ENCODE measurements at places on chromosomes 12 and 14.

DNA sequence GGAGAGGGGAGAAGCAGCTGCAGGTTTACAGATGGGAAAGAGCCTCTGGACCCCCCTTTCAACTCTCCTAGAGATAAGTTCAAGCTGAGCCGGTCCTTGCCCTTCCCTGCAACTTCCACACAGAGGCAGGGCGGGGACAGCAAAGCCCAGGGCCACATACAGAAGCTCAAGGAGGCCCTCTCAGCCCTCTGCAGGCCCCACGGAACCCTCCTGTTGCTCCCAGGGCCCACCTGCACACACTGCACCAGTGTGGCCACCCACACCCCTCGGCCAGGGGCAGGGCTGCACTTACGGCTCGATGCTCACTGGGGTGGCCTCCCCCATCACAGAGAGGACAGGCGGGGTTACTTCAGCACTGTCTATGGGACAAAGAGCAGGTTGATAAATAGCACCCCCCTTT is 13.0 kb upstream of the PNMA1 start:
- no peak for DNase-seq

- DNase-seq: peak; percentile 28
Observed at GRCh38 chr12:56836800-56837663, 73.9 kb downstream of the HSD17B6 start.

GRCh38 chr12:97573901-97574300 is 111.3 kb downstream of the RMST start:
- DNase-seq: no peak

DNA sequence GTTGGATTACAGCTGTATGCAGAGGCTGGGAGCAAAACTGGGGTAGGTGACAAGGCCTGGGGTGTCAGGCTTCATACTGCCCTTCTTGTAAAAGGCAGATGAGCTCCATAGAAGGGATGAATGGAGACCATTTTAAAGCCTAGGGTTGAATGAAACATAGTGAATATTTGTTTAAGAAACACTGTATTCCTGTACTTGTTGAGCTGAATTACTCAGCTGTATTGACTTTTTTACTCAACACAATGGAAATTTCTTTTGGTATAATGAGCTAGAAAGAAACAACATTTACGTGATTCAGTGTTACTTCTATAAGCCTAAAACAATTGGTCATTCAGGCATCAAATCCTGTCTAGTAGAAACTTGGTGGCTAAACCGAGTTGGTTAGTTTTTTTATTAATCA is 14.1 kb downstream of the ATP6V0A2 start:
- no peak for DNase-seq

DNA sequence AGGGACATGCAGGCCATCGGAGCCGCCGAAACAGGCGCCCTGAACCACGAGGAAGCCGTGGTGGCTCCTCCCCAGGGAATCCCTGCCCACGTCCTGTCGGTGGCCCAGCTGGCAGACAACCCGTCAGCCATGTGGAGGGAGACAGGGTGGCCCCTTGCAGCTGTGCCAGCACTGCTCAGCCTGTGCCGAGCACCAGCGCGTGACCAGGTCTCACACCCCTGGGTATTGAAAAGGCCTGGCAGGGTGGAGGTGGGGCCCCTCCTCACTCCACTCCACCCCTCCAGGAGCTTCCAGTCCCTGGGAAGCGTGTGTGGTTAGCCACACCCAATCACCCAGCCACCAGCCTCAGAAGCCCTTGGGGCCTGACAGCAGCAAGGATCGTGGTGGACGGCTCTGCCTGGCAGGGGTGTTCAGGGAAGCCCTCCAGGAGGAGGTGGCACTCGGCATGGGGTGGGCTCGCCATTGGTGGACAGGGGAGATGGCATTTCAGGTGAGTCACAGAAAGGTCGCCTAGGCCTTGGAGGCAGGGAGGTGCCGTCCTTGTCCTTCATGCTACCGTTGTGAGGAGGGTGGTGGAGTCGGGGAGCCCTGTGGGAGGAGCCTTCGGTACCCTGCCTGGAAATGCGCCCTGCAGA is 12.3 kb upstream of the DLK1 start:
- no peak for DNase-seq

- no peak for DNase-seq
Observed at GRCh38 chr12:46050805-46051204, 60.4 kb upstream of the SCAF11 start.

GRCh38 chr12:103441437-103442181 is 54.2 kb downstream of the C12orf42 start:
- DNase-seq: no peak

GRCh38 chr14:21040370-21040925 is 1.7 kb upstream of the RNASE7 start:
- no peak for DNase-seq

DNA sequence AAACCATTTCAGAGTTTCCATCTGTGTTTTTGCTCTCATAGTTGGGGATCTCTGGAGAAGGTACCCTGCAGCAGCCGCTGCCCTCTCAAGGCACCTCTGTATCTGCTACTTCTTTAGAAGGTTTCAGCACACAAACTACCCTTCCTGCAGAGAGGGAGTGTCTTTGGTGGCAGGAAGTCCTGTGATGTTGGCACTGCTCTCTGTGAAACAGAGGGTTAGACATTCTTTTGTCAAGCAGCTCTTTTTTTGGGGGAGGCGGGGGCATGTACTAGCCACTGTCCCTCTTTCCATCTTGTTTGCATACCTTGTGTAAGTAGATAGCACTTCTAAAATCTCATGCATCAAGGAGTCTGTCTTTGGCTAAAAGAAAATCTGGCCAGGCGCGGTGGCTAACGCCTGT is 352.6 kb downstream of the BMP4 start:
- no peak for DNase-seq

- no peak for DNase-seq
Observed at GRCh38 chr14:74240794-74241651, 1.8 kb downstream of the VSX2 start.

GRCh38 chr12:55044135-55044534 is 24.4 kb downstream of the NEUROD4 start:
- no peak for DNase-seq

DNA sequence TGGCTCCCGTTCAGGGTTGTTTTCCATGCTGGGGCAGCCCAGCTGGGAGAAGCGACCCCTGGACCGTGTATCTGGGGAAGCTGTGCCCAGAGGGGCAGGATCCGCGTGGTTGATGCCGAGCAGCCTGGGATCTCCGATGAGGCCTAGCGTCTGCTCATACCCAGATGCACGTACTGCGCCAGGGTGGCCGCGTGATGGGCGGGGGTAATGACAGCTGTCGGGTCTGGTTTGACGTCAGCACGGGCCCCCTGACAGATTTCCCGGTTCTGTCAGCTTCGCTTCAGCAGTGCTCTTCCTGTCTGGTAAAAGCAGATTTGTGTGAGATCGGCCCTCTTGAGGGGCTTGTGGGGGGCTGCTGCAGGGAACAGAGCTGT is 147.3 kb downstream of the TSPAN9 start:
- DNase-seq: no peak

DNA sequence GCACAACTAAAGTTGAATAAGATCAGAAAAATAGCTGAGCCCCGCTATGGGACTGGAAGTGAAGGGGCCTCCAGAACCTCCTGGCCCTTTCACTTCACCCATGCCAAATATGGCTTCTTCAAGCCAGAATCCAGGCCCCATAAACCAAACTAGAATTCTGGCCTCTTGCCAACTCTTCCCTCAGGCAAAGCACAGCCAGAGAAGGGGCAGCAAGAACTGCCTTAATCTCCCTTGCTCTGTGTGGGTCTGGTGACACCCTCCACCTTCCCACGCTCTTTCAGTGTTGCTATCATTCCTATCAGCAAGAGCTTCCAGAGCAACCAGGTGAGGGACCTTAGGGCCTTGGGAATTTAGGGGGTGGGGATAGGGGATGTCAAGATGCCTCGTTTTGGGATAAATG is 3.1 kb upstream of the PNMA1 start:
- DNase-seq: no peak

DNA sequence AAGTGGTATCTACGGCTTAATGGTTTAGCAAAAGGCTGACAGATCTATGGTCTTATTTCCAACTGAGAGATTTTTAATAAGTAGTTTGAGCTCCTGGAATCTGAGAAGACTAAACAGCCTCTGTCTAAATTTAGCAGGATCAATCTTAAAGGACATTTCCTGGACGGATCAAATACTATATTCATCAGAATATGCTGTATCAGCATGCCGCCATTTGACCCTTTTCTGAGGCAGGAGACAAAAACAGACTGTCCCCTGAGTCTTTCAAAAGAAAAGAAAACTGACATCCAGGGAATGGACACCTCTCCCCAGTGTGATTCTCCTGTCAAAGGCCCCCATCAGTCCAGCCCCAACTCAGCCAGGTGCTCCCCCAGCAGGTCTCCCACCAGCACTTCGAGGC is 443.7 kb downstream of the GXYLT1 start:
- no peak for DNase-seq

DNA sequence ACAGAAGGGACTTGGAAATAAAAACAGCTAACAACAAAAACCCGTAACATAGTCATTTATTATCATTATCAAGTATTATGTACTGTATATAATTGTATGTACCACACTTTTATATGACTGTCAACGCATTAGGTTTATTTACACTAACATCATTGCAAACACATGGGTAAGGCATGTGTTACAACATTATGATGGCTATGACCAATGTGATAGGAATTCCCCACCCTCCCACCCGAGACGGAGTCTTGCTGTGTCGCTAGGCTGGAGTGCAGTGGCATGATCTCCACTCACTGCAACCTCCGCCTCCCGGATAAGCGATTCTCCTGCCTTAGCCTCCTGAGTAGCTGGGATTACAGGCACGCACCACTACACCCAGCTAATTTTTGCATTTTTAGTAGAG is 82.6 kb downstream of the ERC1 start:
- no peak for DNase-seq

GRCh38 chr12:117986705-117987469 is 18.1 kb upstream of the KSR2 start:
- DNase-seq: no peak

DNA sequence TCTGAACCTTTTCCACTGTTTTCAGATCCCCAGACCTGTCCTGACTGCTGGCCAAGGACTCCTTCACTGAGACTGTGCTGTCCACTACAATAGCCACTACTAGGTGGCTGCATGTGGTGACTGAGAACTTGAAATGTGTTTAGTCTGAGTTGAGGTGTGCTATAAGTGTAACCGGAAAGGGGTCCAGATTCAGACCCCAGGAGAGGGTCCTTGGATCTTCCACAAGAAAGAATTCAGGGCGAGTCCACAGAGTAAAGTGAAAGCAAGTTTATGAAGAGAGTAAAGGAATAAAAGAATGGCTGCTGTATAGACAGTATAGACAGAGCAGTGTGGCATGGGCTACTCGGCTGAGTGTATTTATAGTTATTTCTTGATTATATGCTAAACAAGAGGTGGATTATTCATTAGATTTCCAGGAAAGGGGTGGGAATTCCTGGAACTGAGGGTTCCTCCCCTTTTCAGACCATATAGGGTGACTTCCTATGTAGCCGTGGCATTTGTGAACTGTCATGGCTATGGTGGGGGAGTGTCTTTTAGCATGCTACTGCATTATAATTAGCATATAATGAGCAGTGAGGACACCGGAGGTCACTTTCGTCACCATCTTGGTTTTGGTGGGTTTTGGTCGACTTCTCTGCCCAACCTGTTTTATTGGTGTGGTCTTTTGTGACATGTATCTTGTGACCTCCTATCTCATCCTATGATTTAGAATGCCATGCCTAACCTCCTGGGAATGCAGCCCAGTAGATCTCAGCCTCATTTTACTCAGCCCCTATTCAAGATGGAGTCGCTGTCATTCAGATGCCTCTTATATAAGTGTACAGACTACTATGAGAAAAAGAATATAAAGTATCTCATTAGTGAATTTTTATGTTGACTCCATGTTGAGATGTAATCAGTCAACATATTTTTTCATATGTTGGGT is 70.0 kb upstream of the SRSF5 start:
- DNase-seq: no peak

DNA sequence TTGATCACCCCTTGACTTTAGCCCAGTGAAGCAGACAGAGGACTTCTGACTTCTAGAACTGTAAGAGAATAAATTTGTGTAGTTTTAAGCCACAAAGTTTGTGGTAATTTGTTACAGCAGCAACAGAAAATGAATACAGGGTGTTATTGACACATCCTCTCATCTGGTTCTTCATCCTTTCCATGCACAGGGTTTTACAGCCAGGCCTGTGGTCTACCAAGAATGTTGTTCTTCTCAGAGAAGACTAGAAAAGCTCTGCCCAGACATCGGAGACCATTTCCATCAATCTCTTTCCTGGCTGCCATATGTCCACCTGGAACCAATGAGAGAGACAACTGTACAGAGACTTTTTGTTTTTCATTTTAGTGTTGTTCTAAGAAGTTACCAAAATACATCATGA is 308.2 kb upstream of the AMIGO2 start:
- no peak for DNase-seq

GRCh38 chr12:92779902-92780301 is 77.1 kb downstream of the PLEKHG7 start:
- DNase-seq: no peak

- no peak for DNase-seq
Observed at GRCh38 chr14:89178800-89179535, 238.1 kb downstream of the FOXN3 start.

DNA sequence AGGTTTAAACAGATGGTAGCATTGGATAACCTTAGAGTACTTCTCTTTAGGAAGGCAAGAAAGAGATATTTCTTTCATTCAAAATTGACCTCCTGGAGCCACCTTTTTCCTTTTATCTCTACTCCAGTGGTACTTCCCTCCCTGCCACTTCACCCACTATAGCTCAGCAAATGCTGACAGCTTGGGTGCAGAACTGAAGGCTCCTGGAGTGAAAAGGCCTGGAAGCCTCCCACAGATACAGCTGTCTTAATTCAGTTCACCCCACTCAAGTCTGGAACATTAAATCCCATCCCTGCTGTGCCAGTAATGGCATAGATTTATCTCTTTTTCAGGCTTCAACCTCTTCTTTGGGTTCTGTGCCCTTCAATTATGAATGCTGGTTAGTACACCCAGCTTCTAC is 140.3 kb downstream of the NEDD1 start:
- no peak for DNase-seq

- no peak for DNase-seq
Observed at GRCh38 chr12:26149968-26150500, 25.2 kb upstream of the BHLHE41 start.

GRCh38 chr12:15535352-15535781 is 213.1 kb downstream of the PTPRO start:
- no peak for DNase-seq

DNA sequence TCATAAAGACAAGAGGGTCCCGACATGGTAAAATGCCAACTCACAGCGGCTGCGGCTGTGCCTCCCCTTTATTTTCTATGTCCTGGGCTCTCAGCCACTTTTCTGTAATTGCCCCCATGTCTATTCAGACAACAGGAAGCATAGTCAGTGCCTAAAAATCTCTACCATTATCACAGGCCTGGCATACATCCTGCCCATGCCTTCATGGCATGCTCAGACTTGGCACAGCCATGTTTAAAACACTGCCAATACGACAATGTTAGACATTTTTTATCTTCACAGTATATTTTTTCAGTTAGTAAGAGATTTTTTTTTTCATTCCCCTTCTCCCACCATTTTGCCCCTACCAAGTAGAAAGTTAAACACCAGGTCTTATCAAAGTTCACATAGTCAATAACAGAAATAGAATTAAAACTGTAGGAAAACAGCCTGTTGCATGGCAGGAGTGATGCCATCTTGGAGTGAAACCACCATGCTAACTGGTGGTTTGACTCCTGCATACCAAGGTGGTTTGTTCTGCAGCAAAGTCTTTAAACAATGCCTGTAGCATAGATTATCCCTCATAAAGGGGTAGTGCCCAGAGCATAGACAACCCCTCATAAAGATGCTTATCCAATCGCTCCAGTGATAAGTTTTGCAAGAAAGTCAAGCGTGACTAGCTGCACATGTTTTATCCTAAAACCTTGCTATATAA is 18.9 kb upstream of the CERS5 start:
- DNase-seq: no peak

Measured in activated T-cell treated with anti-CD3 and anti-CD28 coated beads for 4 hours (primary cell).